ENCODE measurements at places on chromosomes 12 and 14.

DNA sequence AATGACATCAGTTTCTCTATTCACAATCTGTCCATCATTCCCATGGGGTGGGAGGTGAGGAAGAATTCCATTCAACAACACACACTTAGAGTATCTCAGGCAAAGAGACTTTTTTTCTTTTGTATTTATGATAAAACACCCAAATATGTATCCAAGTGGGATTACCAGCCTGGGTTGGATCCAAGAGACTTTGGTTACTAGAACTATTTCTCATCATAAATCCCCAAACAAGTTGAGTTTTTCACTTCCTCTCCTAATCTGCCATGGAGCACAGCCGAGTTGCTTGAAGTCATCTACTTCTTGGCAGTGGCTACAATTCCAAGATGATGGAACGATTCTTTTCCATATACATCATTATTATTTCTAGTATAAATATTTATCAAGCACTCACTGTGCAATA lies 209.2 kb upstream of the HMGA2 start:
- no peak overlapping the region for H3K4me3 ChIP-seq
- DNase-seq, result no peak
- H3K36me3 ChIP-seq, result no peaks in the 10 kb centered on the region

GRCh38 chr12:132530447-132530846 lies 40.5 kb downstream of the FBRSL1 start:
- H3K27ac ChIP-seq, result no peak overlapping the region
- no peak for DNase-seq
- H3K36me3 ChIP-seq, result peaks cover 8% of the 10 kb centered on the region
- H3K27me3 ChIP-seq, result no peaks in the 10 kb centered on the region
- no peaks in the 10 kb centered on the region for H3K4me1 ChIP-seq

DNA sequence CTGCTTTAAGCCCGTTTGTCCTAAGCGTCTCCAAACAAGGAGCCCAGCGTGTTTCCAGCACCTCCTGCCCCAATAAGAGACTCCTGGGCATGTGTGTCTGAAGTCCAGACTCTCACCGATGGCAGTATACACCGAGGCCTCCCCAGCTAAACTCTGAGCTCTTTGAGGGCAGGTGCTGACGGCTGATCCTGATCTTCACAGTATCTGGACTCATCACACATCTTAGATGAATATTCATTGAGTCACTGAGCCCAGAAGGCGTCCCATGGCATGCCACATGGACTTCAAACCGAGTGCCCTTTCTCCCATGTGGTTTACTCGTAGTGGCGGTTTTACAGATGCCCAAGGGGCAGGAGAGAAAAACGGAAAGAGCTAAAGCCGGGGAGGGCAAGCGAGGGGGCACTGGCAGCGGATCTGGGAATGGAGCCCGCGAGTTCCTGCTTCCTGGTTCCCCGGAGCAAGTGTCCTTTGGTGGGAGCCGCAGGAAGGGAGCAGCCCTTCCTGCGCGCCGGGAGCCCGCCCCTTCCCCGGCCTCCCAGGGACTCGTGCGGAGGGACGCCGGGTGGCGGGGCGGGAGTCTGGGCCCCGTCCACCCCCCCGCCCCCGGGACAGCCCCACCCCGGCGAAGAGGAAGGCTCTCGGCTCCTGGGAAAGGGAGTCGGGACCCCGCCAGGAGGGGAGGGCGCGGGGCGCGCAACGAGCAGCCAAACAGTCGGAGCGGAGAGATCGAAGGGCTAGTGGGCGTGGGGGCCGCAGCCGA lies 585 bp upstream of the TEAD4 start:
- H3K27me3 ChIP-seq, result peaks cover 38% of the 10 kb centered on the region
- DNase-seq, result no peak
- H3K36me3 ChIP-seq, result no peaks in the 10 kb centered on the region
- H3K4me1 ChIP-seq, result no peaks in the 10 kb centered on the region
- H3K4me3 ChIP-seq, result no peak overlapping the region

- no peak overlapping the region for H3K27ac ChIP-seq
- peaks cover 24% of the 10 kb centered on the region for H3K4me1 ChIP-seq
- DNase-seq, result no peak
- H3K4me3 ChIP-seq, result no peak overlapping the region
- no peaks in the 10 kb centered on the region for H3K36me3 ChIP-seq
- H3K27me3 ChIP-seq, result no peaks in the 10 kb centered on the region
Measured at GRCh38 chr14:90604356-90604755, 207.5 kb downstream of the CALM1 start.
